ENCODE measurements at places on chromosomes 5 and 9. TPM values are rescaled to one million over a fixed set of nuclear protein-coding genes. Genes with fewer than 3 reads are reported as not detected.

Gene DNAJB5
- total RNA-seq = 43.3 TPM

Gene DBH
- total RNA-seq = not detected

Gene C5orf52
- not detected for total RNA-seq

- no peak for DNase-seq
- no peaks in the 10 kb centered on the region for H3K27me3 ChIP-seq
- no peaks in the 10 kb centered on the region for H3K36me3 ChIP-seq
- peak overlapping the region; percentile 43 for H3K4me3 ChIP-seq
- peak overlapping the region; percentile 88 for H3K27ac ChIP-seq
Observed at GRCh38 chr9:16726029-16726428, 144.4 kb downstream of the BNC2 start.

Gene PRRX2
- total RNA-seq = 4.3 TPM

Gene GEMIN5
- total RNA-seq = 14.6 TPM

Gene KIAA0825
- total RNA-seq = 4.1 TPM

GRCh38 chr5:151125421-151125820 is 32.2 kb downstream of the ANXA6 start:
- H3K4me3 ChIP-seq = no peak overlapping the region
- no peaks in the 10 kb centered on the region for H3K36me3 ChIP-seq
- DNase-seq = no peak
- H3K27me3 ChIP-seq = no peaks in the 10 kb centered on the region
- no peaks in the 10 kb centered on the region for H3K4me1 ChIP-seq
- H3K27ac ChIP-seq = no peak overlapping the region

Data from prostate gland (tissue), 2 donors.